ENCODE measurements at places on chromosomes 6 and 20.
A peak's percentile ranks its signal among the peaks of the same experiment; 100 is the strongest.

DNA sequence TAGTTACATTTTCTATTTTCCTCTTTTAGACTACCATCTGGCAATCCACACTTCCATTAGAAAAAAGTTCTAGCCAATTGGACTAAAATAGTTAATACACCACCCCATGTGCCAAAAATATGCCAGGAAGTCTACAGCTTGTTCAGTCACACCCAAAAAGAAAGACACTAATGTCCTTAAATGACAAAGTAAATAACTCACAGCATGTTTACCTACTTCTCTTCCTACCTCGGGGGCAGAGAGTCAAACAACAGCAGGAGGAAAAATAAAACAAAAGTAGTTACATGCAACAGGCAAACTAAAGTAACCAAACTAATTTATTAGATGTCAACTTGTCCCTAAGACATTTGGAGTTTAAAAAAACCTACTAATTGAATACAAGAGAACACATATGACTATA, 57.0 kb downstream of the UBE3D start:
- no peak overlapping the region for H3K4me3 ChIP-seq
- H3K27ac ChIP-seq = no peak overlapping the region
- peaks cover 3% of the 10 kb centered on the region for H3K4me1 ChIP-seq
- DNase-seq = no peak

- DNase-seq = no peak
- no peaks in the 10 kb centered on the region for H3K36me3 ChIP-seq
- H3K27me3 ChIP-seq = no peaks in the 10 kb centered on the region
- peaks cover 27% of the 10 kb centered on the region for H3K4me1 ChIP-seq
- no peak overlapping the region for H3K27ac ChIP-seq
These were observed 115.2 kb downstream of the TOX2 start for GRCh38 chr20:44029848-44030230.

DNA sequence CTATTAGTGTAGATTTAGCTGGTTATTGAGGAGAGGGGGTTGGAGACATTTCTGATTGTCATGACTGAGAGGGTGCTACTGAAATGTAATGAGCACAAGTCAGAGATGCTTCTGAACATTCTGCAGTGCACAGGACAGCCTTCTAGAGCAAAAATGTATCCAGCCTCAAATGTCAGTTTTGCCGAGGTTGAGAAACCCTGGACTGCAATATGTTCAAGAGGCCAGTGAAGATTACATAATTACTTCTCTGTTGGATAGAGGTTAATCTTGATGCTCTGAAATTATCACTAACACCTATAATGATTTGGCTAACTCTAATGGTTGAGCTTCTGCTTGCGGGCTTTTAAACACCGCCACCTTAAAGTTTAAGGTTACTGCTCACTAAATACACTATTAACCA, 3.4 kb upstream of the DUSP22 start:
- no peak for DNase-seq
- no peak overlapping the region for H3K27ac ChIP-seq
- H3K4me1 ChIP-seq = peaks cover 23% of the 10 kb centered on the region
- no peaks in the 10 kb centered on the region for H3K27me3 ChIP-seq

- DNase-seq = no peak
- no peaks in the 10 kb centered on the region for H3K27me3 ChIP-seq
- no peaks in the 10 kb centered on the region for H3K4me1 ChIP-seq
These were observed 17.6 kb upstream of the SNAI1 start for GRCh38 chr20:49964964-49965780.

GRCh38 chr20:23211164-23211563, 125.0 kb upstream of the CD93 start:
- H3K36me3 ChIP-seq = no peaks in the 10 kb centered on the region
- no peak for DNase-seq
- no peaks in the 10 kb centered on the region for H3K4me1 ChIP-seq
- no peak overlapping the region for H3K4me3 ChIP-seq

- H3K27me3 ChIP-seq = no peaks in the 10 kb centered on the region
- DNase-seq = no peak
- H3K4me1 ChIP-seq = peaks cover 18% of the 10 kb centered on the region
These were observed 80.6 kb upstream of the MBOAT1 start for GRCh38 chr6:20292905-20293304.

DNA sequence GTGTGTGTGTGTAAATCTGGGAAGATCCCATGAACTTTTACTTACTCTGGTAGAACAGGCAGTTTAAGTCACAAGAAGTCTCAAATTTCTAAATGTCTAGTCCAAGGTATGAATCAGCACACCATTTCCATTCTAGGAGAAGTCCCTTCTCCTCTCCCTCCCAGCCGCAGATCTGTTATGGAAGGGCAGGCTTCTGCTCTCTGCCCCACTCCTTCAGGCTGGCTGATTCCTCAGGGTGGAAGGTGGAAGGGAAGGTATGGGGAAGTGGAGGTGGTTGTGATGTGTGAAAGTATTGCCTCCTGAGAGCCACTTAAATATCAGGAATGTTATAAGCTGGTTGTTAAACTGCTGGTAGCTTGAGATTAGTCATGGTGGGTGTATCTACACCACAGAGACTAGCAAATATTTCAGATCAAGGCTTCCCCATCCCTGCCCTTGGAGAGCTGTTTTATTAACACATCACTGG, 44.5 kb upstream of the LAMA4 start:
- no peaks in the 10 kb centered on the region for H3K4me1 ChIP-seq
- H3K27ac ChIP-seq = no peak overlapping the region
- H3K36me3 ChIP-seq = no peaks in the 10 kb centered on the region
- H3K27me3 ChIP-seq = no peaks in the 10 kb centered on the region
- DNase-seq = no peak
- H3K4me3 ChIP-seq = no peak overlapping the region

DNA sequence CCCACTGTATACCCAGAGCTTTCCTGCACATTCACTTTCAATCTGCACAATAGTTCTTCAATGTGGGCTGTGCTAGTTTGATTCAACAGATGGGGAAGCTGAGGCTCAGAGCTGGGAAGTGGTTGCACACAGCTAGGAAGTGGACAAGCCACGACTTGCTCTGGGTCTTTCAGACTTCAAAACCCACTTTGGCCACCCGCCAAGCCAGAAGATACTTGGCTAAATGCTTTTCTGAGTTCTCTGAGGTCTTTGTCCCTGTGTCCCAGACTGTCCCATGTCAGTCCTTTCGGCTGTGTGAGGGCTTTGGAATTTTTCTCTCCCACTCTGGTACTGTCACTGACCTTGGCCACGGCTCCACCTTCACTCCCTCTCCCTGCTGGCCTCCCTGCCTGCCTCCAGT, 10.6 kb downstream of the PDYN start:
- no peaks in the 10 kb centered on the region for H3K36me3 ChIP-seq
- DNase-seq = no peak
- H3K27me3 ChIP-seq = no peaks in the 10 kb centered on the region
- H3K27ac ChIP-seq = no peak overlapping the region
- H3K4me3 ChIP-seq = no peak overlapping the region
- H3K4me1 ChIP-seq = no peaks in the 10 kb centered on the region

- H3K36me3 ChIP-seq = no peaks in the 10 kb centered on the region
- H3K27ac ChIP-seq = no peak overlapping the region
- H3K4me3 ChIP-seq = no peak overlapping the region
- H3K27me3 ChIP-seq = no peaks in the 10 kb centered on the region
- peak; percentile 70 for DNase-seq
These were observed 31.9 kb downstream of the FOXO3 start for GRCh38 chr6:108592371-108593337.

DNA sequence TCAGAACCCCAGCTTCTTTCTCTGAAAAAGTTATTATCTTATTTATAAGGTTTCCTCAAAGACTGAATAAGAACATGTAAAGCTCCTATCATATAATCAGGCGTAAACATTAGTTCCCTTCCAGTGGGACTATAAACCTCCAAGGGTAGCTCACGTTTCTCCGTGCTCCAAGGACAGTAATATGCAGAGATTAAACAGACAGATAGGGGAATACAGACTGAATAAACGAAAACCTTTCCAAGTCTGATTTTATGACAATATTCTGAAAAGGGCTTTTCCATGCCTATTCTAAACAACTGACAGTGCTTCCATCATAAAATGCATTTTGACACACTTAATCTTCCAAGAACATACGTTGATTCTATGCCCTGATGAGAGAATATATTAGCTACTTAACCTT, 22.8 kb downstream of the BACH2 start:
- peaks cover 84% of the 10 kb centered on the region for H3K4me1 ChIP-seq
- no peak overlapping the region for H3K27ac ChIP-seq
- no peaks in the 10 kb centered on the region for H3K27me3 ChIP-seq
- peak overlapping the region; percentile 2 for H3K4me3 ChIP-seq
- no peak for DNase-seq
- no peaks in the 10 kb centered on the region for H3K36me3 ChIP-seq

- H3K27ac ChIP-seq = no peak overlapping the region
- no peaks in the 10 kb centered on the region for H3K27me3 ChIP-seq
- H3K4me3 ChIP-seq = peak overlapping the region; percentile 37
- H3K4me1 ChIP-seq = peaks cover 17% of the 10 kb centered on the region
- DNase-seq = peak; percentile 9
- no peaks in the 10 kb centered on the region for H3K36me3 ChIP-seq
These were observed 65.8 kb upstream of the E2F3 start for GRCh38 chr6:20335872-20336271.

GRCh38 chr6:150093397-150093796, 24.5 kb upstream of the ULBP3 start:
- peaks cover 3% of the 10 kb centered on the region for H3K27me3 ChIP-seq
- no peaks in the 10 kb centered on the region for H3K4me1 ChIP-seq
- H3K4me3 ChIP-seq = no peak overlapping the region
- H3K36me3 ChIP-seq = no peaks in the 10 kb centered on the region
- DNase-seq = no peak

DNA sequence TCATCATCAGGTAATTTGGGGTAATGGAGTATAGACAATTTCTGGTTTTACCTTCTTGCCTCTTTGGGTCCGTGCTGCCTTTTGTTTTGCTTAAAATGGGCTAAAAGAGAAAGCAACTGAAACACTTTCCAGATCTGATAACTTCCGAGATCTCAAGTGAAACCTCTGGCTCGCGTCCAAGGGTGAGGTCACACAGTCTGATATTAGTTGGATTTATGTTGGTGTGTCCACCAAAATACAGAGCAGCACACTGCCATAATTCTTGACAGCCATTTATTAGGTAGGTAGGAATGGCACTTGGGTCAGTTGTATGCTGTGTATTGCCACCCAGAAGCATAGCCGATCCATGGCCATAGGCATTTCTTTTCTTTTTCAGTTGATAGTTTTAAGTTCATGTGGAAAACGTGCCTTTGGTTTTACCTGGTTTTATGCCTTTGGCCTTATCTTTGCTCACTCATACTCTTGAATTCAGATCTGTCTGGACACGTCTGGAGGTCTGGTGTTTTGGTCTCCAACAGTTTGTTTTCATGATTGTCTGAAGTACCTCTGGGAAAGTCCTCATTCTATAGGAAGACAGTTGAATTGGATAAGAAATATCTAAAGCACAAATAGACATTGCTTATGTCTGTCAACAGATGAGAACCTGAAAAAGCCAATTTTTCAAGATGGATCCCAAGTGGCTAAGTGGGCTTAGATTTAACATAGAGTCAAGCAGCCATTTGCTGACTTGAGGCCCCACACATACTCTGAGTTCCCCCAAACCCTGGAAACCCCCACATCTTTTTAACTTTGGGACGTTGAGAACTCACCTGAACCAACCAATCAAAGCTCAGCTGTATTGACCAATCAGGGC, 320.8 kb downstream of the SOX4 start:
- no peak for DNase-seq
- H3K4me1 ChIP-seq = no peaks in the 10 kb centered on the region
- H3K27ac ChIP-seq = no peak overlapping the region

GRCh38 chr20:41040855-41041254, 12.2 kb downstream of the TOP1 start:
- H3K4me3 ChIP-seq = no peak overlapping the region
- H3K36me3 ChIP-seq = no peaks in the 10 kb centered on the region
- no peaks in the 10 kb centered on the region for H3K27me3 ChIP-seq

DNA sequence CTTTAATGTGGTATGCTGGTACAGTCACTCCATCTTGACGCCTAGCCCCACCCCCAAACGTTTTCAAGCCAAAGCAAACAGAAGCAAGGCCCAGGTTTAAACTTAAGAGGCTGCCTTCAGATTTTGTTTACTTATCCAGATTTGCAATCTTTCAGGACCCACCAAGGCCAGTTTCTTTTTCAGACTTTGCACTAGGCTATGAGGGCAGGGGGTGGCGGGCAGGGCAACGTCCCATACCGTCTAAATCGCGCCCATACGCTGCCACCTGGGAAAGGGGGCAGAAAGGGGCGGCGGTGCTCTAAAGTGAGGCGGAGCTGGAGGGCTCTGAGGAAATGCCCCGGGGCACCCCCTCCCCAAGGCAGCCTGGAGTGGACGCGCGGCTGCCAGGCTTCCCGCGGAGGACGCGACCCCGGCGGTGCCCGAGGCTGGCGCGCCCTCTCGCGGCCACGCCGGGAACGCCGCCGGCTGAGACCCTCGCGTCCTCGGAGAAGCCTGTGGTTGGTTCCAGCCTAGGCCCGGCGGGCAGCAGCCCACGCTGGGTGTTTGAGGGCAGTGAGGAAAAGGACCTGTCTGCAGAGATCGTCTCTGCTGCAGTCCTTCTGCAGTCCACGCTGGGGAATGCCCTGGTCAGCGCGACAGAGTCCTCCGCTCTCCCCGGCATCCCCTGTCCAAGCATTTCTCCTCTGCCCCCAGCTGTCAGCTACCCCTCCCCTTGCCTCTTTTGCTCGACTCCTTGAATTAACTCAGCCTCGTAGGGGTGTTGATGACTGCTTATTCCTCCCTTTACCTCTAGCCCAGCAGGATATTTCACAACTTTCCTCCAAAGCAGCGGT, 129.2 kb upstream of the PRND start:
- no peaks in the 10 kb centered on the region for H3K27me3 ChIP-seq
- H3K4me3 ChIP-seq = peak overlapping the region; percentile 9
- H3K4me1 ChIP-seq = peaks cover 8% of the 10 kb centered on the region
- no peak for DNase-seq
- no peak overlapping the region for H3K27ac ChIP-seq

DNA sequence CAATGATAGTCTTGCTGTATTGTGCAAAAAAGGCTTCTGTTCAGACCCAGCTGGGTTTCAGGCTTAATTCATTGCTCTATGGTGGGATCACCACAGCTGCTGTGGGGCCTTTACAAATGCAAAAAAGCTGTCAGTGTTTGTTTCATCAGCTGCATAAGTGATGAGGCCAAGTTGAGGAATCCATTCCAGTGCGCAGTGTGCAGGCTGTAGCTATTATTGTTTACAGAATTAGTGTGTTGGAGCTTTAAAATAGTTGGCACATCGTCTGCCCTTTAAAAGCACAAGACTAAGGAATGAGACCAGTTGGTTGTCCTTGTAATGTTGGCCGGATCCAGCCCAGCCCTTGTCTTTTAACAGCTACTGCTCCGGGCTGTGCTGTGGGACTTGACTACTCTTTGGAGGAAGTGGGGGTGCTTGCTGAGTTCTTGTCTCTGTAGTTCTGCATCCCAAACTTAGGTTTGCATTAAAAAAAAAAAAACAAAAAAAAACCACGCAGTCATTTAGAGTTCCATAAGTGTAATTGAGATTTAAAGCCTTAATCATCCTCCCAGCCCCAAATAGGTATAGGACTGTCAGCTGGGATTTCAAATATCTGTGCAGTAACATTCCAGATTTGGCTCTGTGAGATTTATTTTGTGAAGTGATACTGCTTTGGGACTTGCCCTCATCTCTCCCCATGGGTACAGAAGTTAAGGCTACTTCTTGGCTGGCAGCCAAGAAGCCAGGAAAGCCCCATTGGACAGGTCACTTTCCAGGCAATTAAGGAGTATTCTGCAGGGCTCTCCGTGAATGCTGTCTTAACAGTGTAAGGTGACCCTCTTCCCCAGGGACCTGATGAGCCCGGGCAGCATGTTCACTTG, 19.3 kb downstream of the JARID2 start:
- no peak overlapping the region for H3K27ac ChIP-seq
- H3K36me3 ChIP-seq = no peaks in the 10 kb centered on the region
- DNase-seq = no peak
- H3K4me3 ChIP-seq = peak overlapping the region; percentile 17
- H3K27me3 ChIP-seq = no peaks in the 10 kb centered on the region

GRCh38 chr20:25514747-25515340, 70.5 kb downstream of the NINL start:
- no peak overlapping the region for H3K4me3 ChIP-seq
- H3K27me3 ChIP-seq = no peaks in the 10 kb centered on the region
- H3K27ac ChIP-seq = no peak overlapping the region
- DNase-seq = no peak
